Neuronal stem cell (in vitro differentiated cells): ENCODE measurements at places on chromosomes 13 and 19.

- no peak for DNase-seq
Measured at GRCh38 chr13:113283904-113284303, 13.1 kb upstream of the LAMP1 start.

- no peak for DNase-seq
Measured at GRCh38 chr13:75312884-75313520, 169.0 kb downstream of the TBC1D4 start.

- DNase-seq: no peak
Measured at GRCh38 chr13:28958018-28958417, 137.9 kb downstream of the MTUS2 start.

GRCh38 chr13:92300651-92301050 is 902.2 kb downstream of the GPC5 start:
- DNase-seq: no peak

DNA sequence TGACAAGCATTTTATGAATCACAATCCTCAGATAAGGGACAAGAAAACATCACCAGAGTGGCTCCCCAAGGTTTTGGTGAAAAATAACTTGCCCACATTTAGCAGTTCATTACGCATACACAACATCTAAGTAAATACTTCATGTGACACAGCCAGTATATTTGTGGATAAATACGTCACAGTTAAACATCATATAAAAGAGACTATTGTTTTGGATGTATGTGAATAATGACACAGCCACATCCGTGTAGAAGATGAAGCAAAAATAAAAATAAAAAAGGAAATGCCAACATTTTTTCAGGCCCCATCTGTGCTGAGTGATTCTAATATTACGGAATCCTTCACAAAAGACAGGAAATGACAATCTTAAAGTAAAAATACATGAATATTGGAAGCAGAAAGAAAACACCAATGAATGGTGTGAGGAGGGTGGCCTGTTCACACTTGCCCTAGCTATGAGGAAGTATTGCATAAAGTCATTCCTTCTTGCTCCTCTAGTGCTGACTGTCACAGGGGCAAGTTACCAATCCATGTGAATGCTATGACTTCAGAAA is 457.1 kb downstream of the KLF12 start:
- no peak for DNase-seq

DNA sequence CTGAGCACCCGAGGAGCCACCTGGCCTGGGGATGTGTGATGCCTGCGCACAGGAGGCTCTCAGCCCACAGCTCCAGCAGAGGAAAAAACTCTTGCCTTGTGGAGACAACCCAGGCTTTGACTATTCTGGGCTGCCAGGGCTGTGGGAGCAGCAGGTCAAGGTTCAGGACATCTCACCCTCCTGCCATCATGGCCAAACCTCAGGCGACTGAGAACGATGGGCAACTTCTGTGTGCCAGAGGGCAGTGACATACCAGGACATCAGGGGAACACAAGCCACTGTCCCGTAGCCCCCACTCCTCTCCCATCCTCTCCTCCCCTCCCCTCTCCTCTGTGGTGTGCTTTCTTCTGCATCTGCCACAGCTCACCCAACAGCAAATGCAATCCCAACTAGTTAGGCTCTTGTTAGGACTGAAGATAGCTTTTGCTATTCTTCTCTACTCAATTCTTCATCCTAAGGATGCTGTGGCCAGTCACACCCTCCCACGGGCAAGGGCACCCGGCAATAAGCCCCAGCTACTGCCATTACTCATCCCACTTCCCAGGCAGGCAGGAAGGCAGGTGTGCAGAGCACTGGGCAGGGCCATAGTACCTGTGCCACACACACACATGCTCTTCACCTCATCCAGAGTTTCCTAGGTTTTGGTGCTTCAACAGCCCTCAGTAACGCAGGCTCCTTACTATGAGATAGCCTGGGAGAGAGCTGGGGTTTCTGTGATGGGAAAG is 16.8 kb downstream of the ELL start:
- no peak for DNase-seq

- no peak for DNase-seq
Measured at GRCh38 chr19:51166846-51167490, 24.9 kb downstream of the SIGLEC7 start.

GRCh38 chr19:14097532-14098151 is 7.1 kb upstream of the SAMD1 start:
- no peak for DNase-seq

GRCh38 chr13:111322001-111322915 is 1.8 kb downstream of the TEX29 start:
- no peak for DNase-seq

GRCh38 chr19:38733493-38734175 is 10.6 kb downstream of the CAPN12 start:
- DNase-seq: no peak

- peak; percentile 82 for DNase-seq
Measured at GRCh38 chr19:56080669-56081401, 40.3 kb downstream of the ZNF787 start.

DNA sequence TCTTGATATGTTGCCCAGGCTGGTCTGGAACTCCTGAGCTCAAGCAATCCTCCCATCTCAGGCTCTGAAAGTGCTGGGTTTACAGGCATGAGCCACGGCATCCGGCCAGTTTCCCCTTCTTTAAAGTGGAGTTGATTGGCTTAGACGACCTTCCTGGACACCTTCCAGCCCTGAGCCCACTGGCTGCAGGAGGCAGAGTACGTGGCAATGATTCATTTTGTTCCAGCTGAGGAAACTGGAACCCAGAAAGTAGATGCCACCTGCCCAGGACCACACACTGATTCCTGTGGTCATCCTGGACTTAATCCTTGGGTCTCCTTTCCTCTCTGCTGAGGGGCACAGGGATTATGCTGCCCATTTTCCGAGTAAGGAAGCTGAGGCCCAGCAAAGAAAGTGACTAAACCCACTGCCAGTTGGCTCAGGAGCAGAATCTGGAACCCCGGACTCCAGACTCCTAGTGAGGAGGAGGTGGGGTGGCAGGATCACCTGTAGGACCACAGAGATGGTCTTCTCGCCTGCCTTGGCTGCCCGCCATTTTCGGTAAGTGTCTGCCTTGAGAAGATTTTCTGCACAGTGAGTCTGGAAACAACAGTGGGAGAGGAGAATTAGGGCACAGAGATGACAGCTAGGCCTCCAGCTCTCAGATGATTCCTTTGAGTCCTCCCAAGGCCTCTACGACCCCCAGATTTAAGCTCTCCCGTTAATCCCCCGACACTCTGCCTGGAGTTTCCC is 737 bp downstream of the XRCC1 start:
- DNase-seq: no peak

- DNase-seq: no peak
Measured at GRCh38 chr13:31859571-31859970, 120.2 kb downstream of the RXFP2 start.

- DNase-seq: no peak
Measured at GRCh38 chr13:40206241-40207000, 460.0 kb downstream of the FOXO1 start.

GRCh38 chr19:29457413-29457812 is 68.4 kb upstream of the VSTM2B start:
- DNase-seq: no peak

GRCh38 chr19:660793-661426 is 2.1 kb downstream of the RNF126 start:
- no peak for DNase-seq

- peak; percentile 93 for DNase-seq
Measured at GRCh38 chr13:80276371-80277289, 64.3 kb downstream of the SPRY2 start.

DNA sequence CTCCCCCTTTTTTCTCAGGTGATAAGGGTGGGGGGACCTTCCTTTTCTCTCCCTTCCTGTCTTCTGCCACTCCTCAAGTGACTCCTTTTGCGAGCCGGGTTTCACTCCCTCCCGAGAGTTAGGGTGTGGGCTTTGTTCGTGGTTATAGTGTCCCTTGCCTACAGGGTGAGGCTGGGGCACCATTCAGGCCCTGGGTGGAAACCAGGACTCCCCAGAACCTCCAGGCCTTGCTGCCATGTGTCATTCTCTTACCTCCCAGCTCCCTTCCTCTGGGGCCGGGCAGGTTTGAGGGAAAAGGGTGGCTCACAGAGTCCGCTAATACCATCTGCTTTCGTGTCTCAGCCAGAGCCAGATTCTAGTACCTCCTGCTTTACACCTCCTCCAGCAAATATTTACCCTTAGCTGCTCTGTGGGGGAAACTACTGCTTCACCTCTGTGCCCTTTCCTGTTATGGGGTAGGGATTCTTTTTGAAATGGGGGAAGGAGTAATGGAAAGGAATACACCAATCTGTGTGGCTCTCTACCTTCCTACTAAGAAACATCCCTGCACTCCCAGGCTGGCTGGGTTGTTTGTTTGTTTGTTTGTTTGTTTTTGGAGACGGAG is 2.8 kb downstream of the ACTN4 start:
- DNase-seq: no peak

DNA sequence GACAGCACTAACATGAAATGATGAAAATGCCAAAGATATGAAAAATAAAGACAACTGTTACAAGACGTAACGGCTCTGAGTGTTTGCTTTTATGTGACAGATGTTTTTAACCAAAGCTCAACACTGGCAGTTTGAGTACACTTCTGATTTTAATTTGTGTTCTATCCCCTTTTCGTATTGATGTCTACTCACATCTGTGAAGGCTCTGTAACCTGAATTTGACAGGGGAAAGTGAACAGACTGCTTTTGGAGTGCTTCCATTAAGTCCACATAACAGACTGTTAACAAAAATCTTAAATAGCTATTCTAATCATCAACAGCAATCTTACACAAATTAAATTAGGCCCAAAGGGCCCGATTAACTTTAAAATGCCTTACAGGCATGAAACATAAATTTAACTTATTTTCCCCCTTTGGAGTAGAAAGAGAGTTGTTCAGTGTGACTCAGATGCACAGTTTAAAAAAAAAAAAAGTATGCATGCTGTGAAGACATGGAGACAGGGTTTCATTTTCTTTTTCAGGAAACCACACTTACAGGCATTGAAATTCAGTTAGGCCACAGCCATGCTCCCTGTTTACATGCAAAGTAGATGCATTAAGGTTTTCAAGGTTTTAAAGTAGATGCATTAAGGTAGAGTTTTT is 16.3 kb upstream of the RNASEH2B start:
- no peak for DNase-seq

GRCh38 chr19:1847348-1847683 is 967 bp downstream of the REXO1 start:
- no peak for DNase-seq

DNA sequence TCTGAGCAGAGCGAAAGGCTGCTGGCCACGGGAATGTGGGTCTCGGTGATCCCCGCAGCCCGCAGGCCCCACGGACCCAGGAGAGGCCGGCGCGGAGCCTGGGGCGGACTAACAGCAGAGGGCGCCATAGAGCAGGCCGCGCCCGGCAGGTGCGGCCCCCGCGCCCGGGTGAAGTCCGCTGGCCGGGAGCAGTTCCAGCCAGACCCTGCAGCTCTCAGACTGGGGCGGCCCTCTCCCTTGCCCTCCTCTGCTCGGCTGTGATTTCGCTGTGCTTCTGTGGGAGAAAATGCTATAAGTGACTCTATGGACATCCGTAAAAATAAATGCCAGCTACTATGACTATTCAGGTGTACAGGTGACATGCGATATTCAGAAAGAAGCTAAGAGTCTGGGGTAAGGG is 37.7 kb downstream of the GSX1 start:
- peak; percentile 67 for DNase-seq

DNA sequence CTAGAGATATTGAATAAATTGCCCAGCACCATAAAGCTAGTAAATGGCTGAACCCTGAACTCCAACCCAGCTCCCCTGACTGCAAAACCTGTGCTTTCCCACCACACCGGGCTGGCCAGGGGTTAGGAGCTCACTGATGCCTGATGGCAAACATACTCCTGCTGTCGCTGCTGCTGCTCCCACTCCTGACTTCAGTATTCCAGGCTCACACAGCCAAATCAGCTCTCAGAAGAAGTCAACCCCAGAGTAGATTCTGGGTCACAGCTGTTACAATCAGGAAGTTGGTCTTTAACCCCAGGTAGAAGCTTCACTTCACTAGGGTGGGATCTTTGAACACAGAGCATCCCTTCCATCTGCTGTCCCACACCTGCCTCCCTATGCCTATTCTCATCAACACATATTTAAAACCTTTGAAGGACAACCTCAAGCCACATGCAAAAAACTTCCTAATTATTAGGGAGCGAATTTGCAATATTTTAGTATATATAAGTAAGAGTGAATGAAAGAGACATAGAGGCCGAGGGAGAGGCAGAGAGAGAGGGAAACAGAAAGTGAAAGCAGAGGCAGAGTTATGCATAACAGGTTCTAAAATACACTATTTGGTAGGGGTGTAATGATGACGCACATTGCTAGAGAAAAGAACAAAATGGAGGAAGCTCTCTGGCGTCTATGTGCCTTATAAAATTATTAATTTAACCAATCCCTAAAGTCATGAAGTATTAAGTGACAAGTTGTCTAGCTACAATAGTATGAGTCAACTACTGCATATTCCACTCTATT is 99.4 kb upstream of the SERP2 start:
- DNase-seq: no peak

DNA sequence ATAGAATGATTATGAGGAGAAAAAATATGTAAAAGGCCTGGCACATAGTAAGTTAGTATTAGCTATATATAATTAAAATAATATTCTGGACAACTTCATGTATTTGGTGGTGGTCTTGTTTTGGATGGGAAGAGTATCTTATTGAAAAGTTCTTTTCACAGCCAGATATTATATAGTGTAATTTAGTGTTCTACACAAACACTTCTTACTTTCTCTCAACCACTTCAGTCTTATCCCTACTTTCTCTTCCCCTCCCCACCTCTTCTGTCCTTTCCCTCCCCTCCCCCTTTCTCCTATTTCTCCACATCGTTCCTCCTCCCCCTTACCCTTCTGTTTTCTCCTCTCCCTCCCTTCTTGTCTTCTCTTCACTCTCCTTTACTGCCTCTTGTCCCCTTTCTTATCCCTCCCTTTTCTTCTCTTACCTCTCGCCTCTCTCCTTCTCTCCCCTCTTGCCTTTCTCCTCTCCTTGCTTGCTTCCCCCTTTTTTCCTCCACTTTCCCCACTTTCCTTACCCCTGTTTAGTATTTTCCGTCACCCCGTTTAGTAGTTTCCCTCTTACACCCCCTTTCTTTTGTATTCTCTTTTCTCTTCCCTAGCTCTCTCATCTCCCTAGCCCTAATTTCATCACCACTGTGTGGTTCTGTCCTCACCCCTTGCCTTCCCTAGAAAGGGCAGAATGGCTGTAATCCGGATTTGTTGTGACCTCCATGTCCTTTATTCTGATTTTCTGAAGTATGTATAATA is 107.2 kb upstream of the MLNR start:
- peak; percentile 23 for DNase-seq

- no peak for DNase-seq
Measured at GRCh38 chr13:73417012-73417615, 358.3 kb downstream of the KLF5 start.

- no peak for DNase-seq
Measured at GRCh38 chr19:1018393-1018792, 2.5 kb downstream of the TMEM259 start.
